Stimulated activated CD4-positive, alpha-beta T cell treated with anti-CD3 and anti-CD28 coated beads, Interleukin-1b, Interleukin-23, amount 100 ng/mL, for 1 hour (primary cell): ENCODE measurements at places on chromosomes 6 and 20.

DNA sequence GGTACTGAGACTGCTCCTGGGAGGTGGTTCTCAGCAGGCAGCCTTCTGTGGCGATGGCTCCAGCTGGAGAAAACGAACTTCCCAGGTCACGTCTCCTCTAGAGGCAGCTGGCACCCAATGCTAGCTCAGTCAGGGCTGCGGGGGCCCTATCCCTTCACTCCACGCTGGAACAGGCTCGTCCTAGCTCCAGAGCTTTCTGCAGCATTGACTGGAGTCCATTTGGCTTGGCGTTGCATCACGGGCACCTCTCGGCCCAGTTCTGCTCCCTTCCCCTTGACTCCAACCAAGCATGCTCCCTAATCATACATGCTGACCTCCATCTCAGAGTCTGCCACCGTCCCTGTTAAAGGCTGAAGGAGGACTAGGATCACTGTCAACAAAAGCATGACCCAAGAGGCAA, 5.9 kb upstream of the IRF4 start:
- no peak for DNase-seq

- DNase-seq: no peak
These were observed 2.7 kb downstream of the BCAS1 start for GRCh38 chr20:54067606-54068174.

GRCh38 chr6:85424981-85425380, 24.9 kb upstream of the NT5E start:
- DNase-seq: no peak

- DNase-seq: no peak
These were observed 4.6 kb downstream of the C6orf58 start for GRCh38 chr6:127581576-127581975.

DNA sequence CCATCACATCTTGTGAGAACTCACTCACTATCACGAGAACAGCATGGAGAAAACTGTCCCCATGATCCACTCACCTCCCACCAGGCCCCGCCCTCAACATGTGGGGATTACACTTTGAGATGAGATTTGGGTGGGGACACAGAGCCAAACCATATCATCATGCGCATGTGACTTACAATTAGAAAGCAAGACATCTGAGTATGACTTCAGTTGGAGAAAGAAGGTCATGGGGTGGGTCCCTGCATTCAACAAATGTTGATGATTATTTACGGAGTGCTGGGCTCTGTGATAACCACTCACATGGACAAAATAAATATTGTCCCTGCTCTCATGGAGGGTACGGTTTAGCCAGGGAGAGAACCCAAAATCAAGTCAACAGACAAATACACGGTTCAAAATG, 37.9 kb downstream of the VSTM2L start:
- DNase-seq: no peak

DNA sequence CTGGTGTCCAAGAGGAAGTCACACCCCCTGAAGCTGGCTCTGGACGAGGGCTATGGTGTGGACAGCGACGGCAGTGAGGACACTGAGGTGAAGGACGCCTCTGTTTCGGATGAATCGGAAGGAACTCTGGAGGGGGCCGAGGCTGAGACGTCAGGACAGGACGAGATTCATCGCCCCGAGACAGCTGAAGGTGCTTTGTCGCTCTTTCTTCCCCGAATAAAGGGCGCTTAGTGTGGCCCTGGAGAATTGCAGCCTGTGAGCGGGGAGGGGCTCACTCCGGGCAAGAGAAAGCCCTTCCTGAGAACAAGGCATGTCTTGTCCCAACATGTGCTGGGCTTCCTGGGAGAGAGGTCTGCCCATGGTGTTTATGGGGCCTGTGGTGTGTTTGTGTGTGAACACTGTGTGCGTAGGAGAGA, 41.4 kb downstream of the MYT1 start:
- no peak for DNase-seq

GRCh38 chr20:58700823-58701222, 8.2 kb downstream of the NPEPL1 start:
- no peak for DNase-seq

DNA sequence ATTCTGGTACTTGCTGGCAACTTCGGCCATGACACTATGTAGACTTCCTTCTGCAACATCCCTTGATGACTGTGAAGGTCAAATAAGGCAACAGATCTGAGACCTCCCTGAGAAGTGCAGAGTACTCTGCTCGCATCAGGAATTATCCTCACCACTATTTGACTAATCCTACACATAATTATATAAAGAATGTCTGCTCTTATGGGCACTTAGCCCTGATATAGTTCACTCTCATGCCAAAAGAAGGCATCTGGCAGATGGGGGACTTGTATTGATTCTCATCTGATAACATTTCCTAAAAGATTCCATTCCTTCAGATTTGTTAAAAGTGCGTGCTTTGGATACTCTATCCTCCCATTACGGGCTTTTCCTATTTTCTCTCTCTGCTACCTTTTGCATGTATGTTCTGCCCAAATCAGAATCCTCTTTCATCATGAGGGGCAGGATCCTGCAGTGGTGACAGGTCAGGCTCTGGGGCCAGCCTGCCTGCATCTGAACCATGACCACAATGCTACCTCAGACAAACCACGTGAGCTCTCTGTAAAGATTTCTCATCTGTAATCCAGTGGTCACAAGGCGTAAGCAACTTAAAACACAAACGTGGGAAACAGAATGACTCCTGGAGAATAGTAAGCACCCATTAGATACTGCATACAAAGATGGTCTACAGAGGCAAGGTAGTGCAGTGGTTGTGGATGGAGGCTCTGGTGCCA, 134.0 kb downstream of the GJA10 start:
- no peak for DNase-seq

- no peak for DNase-seq
These were observed 21.0 kb downstream of the PMEPA1 start for GRCh38 chr20:57688864-57689263.

GRCh38 chr6:138393871-138394783, 9.9 kb upstream of the HEBP2 start:
- no peak for DNase-seq

DNA sequence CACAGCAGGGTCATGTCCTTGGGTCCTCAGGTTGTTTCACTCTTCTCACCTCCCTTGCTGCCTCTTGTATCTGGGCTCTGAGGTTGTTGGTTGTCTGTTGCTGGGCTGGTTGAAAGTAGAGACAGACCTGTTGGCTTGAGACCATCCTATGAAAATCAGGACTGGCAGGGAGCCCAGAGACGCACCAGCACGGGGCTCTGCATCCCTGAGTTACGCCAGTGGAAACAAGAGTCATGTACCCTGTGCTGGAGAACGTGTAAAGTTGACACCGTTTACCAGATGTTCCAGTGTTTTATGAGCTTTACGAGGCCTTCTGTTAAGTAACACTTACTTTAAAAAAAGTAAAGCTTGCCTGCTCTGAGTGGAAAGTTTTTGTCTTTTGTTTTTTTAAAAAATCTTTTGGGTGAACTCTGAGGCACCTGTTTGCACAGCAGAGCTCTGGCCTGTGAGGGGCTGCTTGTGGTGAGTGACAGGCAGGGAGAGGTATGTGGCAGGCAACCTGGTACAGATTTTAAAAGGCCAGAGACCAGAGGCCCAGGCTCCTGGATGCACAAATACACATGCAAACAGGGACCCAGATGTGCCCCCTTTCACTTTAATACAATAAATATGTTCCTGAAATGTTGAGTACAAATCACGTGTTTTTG, 260.0 kb upstream of the SUPT3H start:
- DNase-seq: no peak

- DNase-seq: no peak
These were observed 81.9 kb upstream of the CCN6 start for GRCh38 chr6:111971866-111972532.

DNA sequence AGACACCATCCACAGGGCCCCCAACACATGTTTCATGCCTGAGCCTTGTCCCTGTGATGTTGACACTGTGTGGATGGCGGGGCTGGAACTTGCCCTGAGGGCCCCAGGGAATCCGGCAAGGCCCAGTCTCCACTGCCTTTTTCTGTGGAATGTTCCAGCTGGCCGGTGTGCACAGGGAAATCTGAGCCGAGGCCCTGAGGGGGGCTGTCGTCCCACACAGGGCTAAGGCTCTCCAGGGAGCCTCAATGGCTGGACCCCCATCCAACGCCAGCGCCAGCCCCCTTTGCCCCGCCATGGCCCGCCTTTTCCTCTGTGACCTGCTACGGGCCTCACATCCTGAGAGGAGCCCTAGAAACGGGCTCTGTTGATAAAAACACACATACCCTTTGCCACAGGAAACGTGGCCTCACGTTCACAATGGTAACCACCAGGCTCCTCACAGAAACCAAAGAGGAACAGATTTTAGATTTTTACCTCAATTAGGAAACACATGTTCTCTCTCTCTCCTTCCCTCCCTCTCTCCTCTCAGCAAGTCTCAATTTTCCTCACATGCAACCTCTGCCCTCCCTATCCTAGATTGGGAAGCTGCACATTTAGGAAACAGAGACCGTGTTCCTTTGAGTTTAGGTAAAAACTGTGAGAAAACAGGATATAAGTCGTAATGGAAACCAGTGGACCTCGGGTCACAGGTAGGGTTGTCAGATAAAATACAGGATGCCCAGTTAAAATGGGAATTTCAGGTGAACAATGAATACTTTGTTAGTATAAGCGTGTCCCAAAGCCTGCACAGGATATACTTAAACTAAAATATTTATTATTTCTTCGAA, 13.7 kb upstream of the ZNF831 start:
- DNase-seq: no peak

DNA sequence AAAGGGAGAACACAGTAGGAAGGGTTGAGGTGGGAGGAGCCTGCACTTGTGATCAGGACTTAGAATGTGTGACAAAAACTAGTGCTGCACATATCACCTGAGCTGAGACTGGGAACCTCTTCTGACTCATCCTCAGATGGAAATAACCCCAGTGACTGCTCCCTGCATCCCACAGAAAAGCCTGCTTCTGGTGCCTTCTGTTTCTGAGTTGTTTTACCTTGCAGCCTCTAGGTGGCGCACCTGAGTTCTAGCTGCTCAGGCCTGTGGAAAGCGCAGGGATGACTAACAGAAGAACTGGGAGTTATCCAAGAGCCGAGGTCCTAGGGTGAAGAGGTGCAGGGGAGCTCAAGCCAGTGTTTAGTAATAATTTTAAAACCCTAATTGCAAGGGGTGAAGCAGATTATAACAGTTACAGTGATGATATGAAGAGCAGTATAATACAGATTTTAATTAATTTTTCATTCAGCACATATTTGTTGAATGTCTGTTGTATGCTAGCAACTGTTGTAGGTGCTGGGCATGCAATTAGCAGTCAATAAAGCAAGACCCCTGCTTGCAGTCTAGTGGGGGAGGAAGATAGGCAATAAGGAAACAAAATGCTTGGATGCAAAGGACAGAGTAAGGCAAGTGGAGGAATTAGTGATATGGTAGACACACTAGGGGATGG, 302.5 kb downstream of the DHX35 start:
- DNase-seq: no peak

DNA sequence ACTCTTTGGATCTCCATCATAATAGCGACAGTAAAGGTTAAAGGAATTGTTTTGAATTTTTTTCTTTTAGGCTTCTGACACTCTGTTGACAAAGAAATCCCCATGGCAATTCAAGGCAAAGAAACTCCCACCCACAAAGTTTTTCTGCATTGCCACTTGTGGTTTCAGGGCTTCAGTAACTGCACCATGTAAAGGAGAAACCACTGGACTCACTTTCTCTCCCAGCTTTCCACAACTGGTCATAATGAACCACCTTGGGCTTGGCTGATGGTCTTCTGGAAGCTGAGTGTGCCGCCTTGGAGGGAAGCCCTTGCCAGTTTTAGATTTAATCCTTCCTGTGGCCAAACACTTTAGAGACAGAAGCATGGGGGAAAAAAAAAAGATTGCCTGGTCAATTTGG, 163.1 kb downstream of the ISM1 start:
- no peak for DNase-seq

GRCh38 chr20:7348253-7348652, 580.8 kb downstream of the BMP2 start:
- no peak for DNase-seq

- DNase-seq: no peak
These were observed 462.4 kb upstream of the MARCKS start for GRCh38 chr6:113394729-113395128.

DNA sequence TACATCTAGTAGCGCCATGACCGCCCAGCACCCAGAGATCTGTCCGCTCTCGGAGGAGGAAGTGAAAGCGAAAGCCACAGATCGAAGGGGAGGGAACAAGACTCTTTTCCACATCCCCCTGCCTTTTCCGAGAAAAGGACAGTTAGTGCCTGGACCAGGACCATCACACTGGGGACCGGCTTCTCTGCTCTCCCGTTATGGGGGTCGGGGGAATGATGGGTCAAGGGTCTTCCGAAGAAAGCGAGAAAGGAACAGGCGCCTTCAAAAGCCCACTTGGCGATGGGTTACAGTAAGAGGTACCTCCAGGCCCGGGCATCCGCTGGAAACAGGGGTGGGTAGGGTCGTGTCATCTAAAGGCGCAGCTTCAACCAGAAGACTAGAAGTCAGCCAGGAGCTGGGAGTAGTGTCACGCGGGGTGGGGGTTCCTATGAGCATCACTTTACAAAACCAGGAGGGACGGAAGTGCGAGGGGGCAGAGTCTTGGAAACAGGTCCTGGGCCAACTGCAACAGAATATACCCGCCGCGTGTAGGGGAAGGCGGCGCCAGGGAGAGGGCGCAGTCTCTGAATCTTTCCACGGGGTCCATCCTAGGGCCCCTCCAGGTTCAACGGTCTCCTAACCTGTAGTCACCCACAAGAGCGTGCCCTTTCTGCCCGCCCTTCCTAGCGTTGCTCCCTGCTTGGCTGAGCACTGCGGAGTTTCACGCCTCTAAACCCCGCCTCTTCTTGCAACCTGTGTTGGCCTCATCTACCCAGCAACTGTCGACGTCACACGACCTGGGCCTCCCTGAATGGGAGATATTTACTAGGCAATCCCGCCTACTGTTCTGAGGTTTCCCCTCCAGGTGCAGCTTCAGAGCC, at the start of gene PSMB8:
TSS of gene PSMB8 (minus strand) at position 69 of the 860 bp plus-strand sequence. CDS start at position 18, 51 bp downstream.
- DNase-seq: peak; percentile 95

DNA sequence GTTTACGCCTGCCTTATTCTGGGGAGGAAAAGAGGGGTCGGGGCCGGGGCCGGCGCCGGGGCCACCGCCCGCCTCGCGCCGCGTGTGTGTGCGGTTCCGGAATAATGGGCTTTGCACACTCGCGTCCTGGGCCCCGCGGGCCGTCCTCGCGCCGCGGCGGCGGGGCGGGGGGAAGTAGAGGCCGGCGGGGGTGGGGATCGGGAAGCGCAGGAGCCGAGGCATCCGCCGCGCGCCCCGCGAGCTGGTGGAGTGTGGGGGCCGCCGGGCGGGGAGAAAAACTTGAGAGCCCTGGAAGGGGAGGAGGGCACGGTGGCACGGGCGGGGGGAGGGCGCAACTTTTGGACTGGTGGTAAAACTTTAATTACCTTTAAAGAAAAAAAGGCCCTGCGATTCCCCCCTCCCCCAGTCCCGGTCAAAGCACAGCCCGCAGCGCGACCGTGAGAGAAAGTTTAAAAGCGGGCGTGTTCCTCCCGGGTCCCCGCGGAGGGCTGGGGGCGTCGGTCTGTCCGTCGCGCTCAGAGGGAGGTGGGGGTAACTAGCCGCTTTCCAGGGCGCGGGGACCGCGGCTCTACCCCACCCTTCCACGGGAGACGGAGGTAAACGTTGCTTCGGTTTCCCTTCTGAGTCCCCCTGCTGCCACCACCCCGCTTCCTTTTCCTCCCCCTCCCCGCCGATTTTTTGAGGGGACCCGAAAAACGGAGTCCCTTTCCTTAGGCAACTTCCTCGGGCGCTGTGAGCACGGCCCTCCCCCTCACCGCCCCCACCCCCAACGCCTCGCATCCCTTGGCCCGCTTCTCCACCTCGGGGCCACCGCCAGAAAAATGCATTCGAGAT, 1.9 kb downstream of the L3MBTL3 start:
- no peak for DNase-seq
